IPS DF 6.9 (cell line): ENCODE measurements at places on chromosomes 7 and 10.

GRCh38 chr10:67695555-67695954 lies 440 bp downstream of the CTNNA3 start:
- DNase-seq: no peak

GRCh38 chr7:2405201-2405600 lies 1.8 kb downstream of the CHST12 start:
- no peak for DNase-seq

DNA sequence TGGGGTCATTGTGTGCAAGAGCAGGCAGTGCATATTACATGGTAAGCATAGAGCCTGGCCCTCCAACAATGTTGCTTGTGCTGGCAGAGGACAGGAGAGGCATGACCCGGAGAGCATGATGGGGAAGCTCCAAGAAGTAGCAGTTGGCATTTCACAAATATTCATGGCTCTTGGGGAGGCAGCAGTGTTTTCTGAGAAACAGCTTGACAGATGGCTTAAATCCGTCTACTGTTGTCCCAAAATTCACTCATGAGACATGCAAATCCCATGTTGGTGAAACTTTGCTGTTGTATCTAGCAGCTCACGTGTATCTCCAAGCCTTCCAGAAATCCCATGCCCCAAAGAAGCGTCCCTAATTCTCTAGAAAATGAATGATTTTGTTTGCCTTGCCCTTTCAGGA lies 487.0 kb downstream of the SORCS3 start:
- DNase-seq: no peak

DNA sequence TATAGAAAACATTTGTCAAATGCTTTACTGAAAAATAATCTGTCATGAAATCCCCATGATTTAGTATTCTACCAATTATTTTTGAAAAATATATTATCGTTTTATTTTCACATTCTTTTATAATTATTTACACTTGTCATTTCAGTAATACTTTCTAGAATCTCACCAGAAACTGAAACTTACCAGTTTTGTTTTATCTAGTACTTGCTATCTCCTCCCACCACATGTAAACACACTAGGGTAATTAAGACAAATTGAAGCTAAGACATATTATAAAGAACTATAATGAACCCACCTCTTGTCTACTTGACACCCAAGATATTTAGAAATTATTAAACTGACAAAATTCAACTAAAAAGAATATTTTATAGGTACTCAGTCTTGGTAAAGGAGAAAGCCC lies 51.5 kb upstream of the GRM3 start:
- no peak for DNase-seq

DNA sequence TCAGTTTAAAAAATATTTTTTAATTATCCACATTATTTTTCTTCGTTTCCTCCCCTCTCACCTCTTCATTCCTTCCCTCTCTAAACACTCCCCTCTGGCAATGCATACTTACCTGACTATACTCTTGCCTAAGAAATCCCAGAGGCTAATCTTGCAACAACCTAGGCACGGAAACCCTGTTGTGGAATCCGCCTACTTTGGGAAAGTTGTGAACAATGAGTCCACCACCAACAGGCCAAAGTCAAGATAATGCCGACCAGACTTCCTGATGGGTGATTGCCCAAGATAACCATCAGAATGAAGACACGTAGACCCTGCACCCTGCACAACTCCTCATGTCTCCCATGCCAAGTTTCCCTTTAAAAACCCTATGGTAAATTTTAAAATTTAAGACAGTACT lies 521.5 kb downstream of the KIF20B start:
- DNase-seq: no peak

DNA sequence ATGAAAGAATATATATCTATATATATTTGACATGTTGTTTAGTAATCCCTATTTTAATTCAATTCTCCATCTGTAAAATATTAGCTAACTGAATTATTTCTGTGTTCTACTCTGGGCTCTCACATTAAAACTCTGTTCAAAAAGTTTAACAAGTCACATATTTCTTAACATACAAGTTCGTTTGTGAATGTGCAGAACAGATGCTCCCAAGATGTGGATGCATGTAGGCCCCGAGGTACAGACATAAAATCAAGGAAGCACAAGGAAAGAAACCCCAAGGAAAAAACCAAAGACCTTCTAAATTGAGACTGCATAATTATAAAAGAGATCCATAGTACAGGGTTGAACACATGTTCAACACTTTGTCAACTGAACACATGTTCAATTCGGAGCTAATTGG lies 175.1 kb downstream of the LRRTM3 start:
- no peak for DNase-seq

GRCh38 chr7:1758028-1758858 lies 88.2 kb downstream of the ELFN1 start:
- peak; percentile 29 for DNase-seq

DNA sequence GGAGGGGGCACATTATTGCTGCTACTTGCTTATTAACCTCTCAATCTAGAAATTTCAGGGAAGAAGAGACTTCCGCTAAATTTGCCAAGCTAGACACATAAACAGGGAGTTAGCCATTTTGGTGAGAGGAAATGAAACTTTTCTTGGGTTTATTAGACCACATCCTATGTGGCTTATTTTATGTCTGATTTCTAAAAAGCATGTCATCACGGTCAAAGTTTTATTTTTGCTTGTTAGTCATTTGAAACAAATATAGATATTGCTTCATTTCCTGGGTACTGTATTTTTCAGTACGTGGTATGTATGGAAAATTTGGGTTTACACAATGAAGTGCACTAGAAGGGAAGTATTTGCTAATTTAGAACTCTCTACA lies 144.1 kb downstream of the TCF7L2 start:
- no peak for DNase-seq

- DNase-seq: no peak
Measured at GRCh38 chr7:132207782-132208181, 368.5 kb downstream of the PLXNA4 start.

GRCh38 chr7:101740981-101741725 lies 76.3 kb upstream of the CUX1 start:
- no peak for DNase-seq
